Fibroblast of the conjunctiva (primary cell): ENCODE measurements at places on chromosomes 6 and 20.

DNA sequence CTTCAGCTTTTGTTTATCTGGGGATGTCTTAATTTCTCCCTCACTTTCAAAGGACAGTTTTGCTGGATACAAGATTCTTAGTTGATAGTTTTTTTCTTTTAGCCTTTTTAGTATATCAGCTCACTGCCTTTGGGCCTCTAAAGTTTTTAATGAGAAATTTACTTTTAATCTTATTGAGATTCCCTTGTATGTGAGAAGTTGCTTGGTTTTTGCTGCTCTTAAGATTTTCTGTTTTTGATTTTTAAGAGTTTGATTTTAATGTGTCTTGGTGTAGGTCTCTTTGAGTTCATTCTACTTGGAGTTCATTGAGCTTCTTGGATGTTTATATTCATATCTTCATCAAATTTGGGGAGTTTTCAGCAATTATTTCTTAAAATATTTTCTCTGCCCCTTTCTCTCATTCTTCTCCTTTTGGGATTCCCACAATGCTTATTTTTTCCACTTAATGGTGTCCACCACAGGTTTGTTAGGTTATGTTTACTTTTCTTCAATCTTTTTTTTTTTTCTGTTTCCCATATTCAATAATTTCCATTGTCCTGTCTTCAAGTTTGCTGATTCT is 19.6 kb upstream of the TGM6 start:
- no peak for DNase-seq

DNA sequence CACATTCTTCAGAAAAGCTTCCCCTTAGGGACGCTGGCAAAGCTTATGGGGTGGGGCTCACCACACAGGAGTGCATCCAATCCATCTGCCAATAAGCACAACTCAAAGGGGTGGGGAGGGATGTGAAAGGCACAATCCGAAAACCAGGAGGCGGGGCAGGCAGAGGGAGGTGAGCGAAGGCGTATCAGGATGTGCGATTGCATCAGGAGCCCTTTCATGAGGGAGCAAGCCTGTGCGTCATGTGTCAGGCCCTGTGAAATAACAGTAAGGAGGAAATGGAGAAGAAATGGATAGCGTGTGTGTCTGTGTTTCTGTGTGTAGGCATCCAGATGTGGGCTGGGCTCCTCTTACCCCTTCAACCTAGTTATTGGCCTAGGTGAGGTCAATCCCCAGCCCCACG is 382.4 kb upstream of the CDH4 start:
- DNase-seq = no peak

- no peak for DNase-seq
Measured at GRCh38 chr6:107408714-107409113, 50.6 kb downstream of the PDSS2 start.

- no peak for DNase-seq
Measured at GRCh38 chr20:43755390-43755789, 28.6 kb upstream of the GTSF1L start.

- no peak for DNase-seq
Measured at GRCh38 chr20:32571566-32571965, 13.6 kb downstream of the NOL4L start.

GRCh38 chr20:48825566-48825920 is 2.3 kb downstream of the PREX1 start:
- DNase-seq = no peak

DNA sequence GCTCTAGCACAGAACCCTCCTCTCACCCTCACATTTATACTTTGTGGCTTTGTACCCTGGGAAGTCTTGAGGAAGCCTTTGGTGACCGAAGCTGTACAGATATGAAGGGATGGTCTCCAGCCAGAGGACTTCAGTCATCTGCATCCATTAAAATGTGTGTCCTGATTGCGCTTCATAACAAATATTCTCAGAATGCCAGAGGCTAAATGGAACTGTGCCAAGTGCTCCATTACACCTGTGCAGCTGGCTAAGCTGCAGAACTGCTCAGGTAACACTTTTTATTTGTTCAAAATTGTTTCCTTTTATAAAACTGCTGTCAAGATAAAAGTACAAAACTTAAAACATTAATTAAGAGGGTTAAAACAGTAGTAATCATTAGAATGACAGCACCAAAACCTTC is 22.3 kb downstream of the TPBG start:
- no peak for DNase-seq

DNA sequence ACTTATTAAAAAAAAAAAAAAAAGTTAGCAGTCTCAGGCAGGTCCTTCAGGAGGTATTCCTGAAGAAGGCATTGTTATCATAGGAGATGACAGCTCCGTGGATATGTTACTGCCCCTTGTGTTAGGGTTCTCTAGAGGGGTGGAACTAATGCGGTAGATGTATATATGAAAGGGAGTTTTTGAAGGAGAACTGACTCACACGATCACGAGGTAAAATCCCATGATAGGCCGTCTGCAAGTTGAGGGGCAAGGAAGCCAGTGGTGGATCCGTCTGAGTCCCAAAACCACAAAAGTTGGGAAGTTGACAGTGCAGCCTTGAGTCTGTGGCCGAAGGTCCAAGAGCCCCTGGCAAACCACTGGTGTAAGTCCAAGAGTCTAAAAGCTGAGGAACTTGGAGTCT is 103.4 kb downstream of the TULP4 start:
- DNase-seq = no peak

DNA sequence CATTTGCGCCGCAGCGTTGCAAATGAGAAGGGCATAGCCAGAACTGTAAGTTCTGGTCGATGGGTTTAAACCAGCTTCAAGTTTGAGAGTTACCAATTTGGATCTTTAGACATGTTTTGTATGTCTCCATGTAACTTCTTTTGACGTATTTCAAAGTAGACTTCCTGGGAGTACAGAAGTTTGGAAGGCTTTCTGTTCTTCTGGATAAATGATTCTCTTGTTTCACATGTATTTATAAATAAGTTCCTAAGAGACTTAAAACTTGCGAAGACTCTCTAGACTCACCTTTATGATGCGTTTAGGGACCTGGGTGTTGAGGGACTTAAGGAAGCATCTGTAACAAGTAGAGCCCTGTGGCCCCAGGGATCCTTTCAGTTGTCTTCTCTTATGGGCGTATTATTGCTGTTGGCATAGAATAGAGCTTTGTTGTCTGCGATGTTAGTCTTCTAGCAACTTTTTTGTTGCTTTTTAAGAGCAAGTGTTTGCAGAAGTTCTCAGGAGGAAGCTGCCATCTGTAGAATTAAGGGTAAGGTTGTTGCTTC is 1.3 kb downstream of the CDYL start:
- DNase-seq = no peak
